ENCODE measurements at places on chromosomes 2 and 18.
A peak's percentile ranks its signal among the peaks of the same experiment; 100 is the strongest.

DNA sequence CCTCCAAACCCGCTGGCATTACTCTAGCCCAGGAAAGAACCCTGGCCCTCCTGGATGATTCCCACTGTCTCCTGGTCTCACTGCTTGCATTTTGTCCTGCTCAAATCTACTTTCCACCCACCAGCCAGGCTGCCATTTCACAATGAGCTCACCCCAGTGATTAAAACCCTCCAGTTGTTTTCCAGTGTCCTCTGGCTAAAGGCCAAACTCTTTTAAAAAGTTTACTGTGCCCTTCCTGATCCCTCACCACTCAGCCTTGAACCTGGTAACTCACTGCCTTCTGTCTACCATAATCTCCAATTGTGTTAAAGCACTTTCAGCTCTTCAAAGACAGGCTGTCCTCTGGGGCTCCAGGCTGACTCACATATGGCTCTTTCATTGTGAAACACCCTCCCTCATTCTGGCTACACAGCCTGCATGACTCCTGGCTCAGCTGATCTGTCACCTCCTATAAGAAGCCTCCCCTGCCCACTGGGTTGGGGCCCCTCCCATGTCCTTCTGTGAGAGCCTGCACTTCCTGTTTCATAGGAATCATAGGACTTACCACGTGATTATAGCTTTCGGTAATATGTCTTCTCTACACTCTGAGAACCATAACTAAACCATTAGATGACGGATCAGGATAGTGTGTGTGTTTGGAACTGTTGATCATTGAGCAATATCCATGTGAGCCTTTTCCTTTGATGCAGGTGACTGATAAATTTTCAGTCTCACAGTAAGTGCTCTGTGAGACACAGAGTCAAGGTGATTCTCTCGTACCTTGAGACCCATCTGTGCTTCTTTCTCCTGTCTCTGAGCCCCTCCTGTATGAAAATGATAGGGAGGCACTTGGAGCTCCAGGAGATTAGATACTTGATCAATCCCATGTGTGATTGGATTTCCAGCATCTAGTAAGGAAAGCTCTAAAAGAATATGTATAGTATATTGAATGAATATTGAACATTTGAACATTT lies 590.8 kb upstream of the ID2 start:
- no peak for DNase-seq

- DNase-seq, result no peak
Measured at GRCh38 chr18:644395-645004, 13.0 kb upstream of the TYMS start.

GRCh38 chr2:188937228-188938220 lies 36.6 kb upstream of the COL3A1 start:
- DNase-seq, result no peak

- peak; percentile 34 for DNase-seq
Measured at GRCh38 chr2:152335726-152336118, 748 bp downstream of the FMNL2 start.

DNA sequence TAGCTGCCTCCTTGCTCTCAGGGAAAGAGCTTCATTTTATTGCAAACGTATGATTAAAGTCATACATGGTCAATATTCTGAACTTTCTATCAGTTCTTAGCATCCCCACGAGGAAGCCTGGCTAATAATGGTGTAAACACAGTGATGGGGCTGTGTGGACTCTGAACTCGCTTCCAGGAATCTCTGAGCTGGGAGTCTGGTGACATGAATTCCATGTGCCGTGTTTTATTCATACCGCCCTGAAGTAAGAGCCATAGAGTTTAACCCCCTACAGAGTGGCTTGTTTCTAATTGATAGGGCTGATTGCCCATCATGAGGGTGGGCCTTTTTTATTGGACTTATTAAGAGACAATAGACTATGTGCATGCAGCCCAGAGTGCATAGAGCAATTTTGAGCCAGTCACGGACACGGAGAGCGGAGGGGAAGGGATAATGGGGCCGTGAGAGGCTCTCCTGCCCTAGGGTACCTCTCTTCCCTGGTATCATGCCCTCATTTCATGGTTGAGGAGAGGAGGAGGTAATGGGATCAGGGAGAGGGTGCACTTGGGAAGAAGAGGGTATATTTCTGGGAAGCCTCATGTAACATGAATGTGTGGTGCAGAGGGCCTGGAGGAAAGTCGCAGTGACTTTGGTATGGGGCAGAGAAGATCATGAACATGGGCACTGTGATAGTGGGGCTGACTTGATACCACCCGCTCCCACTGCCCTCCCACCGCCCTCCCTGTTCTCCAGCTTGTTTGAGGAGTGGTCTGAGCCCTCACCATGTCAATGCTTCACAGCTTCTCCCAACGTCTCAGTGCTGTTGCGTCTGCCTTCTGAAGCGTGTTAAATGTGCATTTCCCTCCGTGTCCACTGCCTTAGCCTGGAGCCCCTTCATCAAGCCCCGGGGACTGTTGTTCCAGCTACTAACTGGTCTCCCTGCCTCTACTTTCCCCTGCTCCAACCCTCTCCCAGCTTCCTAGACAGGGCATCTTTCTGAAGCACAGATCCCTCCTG lies 73.2 kb downstream of the IL1R2 start:
- no peak for DNase-seq

- DNase-seq, result no peak
Measured at GRCh38 chr2:168538534-168538933, 82.5 kb downstream of the CERS6 start.

- no peak for DNase-seq
Measured at GRCh38 chr2:46213906-46214305, 83.3 kb upstream of the EPAS1 start.

DNA sequence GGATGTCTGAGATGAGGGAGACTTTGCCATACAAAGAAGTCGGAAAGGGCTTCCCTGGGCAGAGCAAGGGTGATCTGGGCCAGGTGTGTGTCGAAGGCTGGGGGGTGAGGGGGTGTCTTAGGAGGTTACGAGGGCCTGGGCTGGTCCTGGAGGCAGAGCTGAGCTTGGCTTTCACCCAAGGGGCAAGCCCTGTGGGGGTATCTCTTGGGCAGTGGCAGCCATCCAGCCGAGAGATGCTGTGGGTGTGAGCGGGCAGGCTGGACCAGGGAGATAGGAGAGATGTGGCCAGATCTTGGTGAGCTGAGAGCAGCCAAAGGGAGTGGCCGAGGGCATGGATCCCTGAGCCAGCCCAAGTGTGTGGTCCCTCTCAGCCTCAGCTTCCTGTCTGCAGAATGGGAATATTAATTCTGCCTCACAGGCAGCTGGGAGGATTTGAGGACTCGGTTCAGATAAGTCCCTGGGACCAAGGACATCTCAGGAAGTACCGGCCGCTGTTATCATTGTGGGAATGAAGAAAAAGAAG lies 33.0 kb downstream of the MAL start:
- DNase-seq, result no peak

DNA sequence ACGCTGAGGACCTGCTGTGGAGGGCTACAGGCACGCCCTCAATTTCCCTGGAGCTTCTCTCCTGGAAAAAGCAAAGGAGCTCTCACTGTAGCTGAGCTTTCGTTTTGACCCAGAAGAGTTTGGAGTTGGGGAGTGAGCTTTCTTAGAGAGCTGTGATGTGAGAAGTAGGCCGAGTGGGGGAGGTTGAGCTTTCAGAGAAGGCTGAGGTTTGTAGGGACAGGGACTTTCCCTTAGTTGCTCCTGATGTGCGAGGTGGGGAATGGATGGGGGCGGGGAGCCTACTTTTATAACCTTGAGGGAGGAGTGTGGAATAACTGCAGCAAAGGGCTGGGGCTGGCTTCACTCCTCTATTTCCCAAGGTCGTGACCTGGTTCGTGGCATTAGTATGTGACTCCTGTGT lies 47.1 kb downstream of the ZNF532 start:
- DNase-seq, result no peak

DNA sequence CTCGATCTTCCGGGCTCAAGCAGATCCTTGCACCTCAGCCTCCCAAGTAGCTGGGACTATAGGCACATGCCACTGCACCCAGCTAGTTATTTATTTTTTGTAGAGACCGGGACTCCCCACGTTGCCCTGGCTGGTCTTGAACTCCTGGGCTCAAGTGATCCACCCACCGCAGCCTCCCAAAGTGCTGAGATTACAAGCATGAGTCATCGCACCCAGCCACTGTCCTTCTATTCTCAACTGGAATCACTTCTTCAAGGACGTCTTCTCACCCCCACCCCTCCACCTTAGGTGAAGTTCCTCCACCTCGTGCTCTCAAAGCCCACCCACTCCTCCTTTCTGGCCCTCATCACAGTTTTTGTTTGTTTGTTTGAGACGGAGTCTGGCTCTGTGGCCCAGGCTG lies 54.0 kb upstream of the REL start:
- DNase-seq, result no peak

- no peak for DNase-seq
Measured at GRCh38 chr18:73959352-73959751, 188.3 kb downstream of the FBXO15 start.

DNA sequence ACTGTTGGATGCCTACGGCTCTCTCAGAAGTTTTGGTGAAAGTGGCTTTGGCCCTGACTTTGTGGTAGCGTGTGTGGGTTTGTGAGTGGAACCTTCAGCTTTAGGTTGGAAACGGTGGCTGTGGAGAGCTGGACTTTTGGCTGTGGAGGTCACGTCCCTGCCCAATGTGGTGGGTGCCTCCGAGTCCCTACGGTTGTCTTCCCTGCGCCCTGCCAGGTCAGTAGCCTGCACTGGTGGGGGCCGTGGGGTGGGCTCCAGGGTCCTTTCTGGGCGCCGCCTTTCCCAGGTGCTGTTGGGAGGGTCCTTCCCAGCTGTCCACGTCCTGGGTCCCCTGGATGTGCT lies 11.1 kb downstream of the COLEC11 start:
- DNase-seq, result no peak

DNA sequence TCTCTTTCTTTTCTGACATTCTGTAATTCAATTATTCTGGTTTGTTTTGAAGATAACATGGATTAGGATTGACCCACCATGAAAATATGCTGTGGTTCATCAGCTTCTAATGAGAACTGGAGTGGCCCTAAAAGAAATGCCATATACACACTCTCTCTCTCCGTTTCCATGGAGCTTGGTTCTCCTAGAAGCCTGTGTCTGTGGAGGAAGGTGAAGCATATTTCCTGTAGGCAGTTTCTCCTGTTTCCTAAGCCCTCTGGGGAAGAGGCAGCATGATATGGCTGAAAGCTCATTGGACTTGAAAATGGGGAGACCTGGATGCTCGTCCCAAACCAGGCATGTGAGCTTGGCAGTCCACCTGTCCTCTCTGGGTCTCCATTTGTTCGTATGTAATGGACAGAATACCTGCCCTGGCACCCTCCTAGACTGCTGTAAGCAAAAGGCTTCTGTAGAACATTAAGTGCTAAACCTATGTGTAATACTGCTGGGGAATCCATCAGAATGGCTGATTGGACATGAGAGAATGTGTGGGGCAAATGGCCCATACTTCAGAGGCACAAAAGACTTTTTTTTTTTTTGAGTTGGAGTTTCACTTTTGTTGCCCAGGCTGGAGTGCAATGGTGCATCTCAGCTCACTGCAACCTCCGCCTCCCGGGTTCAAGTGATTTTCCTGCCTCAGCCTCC lies 75.3 kb upstream of the PPP1CB start:
- no peak for DNase-seq
